ENCODE measurements at places on chromosomes 12 and 14.

- no peak for DNase-seq
Measured at GRCh38 chr14:67079846-67080245, 109.4 kb upstream of the GARIN2 start.

DNA sequence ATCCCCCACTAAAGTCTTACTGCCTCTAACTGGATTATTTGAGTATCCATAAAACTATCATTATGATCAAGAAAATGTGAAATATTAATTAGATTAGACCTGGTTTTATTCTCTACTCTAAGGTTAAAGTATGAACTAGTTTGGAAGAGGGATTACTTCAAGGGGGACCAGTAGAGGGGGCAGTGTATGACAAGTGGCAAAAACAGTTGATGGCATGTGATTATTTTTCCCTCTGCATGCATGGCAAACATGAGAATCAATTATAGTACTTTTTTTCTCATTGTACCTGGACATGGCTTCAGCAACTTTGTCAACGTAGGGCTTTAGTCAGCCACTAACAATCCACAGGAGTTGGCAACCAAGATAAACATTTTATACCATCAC, 145.0 kb upstream of the SLC38A2 start:
- DNase-seq: no peak

- DNase-seq: no peak
Measured at GRCh38 chr14:23935158-23935557, 18.4 kb upstream of the DHRS4 start.

DNA sequence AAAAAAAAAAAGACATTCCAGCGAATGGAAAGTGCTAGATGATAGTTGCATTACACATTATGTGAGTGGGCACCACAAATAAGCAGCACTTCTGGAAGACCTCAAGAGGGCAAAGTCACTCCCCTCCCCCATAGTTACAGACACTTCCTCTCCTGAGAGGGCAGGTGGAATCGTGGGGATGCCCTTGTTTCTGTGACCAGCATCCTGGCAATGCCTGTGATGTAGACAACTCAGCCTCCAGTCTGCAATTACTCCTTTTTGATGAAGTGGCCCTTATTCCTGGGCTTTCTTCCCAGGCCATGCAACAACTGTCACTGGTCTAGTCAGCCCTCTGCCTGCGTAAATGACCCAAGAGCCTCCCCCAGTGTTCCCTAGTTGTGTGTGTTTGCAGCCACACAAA, 104.8 kb downstream of the VRK1 start:
- no peak for DNase-seq

GRCh38 chr12:114163771-114164170, 197.6 kb upstream of the RBM19 start:
- no peak for DNase-seq

DNA sequence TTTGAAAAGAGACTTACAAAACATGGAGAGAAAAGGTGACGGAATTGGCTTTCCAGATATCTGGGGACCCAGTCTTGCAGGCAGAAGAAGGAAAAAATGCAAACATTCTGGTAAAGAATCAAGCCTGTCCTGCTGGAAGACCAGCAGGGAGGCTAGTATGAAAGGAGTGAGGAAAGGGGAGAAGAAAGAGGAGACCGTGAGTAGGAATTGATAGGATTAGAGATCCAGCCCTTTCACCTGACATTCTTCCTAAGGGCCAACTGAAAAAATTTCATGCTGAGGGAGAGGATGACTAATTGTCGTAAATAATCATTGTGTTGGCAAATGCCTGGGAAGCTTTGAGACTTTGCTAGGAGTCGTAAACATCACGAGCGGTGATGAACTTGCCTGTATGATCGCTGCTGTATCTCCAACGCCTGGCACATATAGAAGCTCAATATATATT, 12.1 kb downstream of the BHLHE41 start:
- no peak for DNase-seq

- DNase-seq: no peak
Measured at GRCh38 chr12:64532734-64533351, 77.5 kb upstream of the RASSF3 start.

DNA sequence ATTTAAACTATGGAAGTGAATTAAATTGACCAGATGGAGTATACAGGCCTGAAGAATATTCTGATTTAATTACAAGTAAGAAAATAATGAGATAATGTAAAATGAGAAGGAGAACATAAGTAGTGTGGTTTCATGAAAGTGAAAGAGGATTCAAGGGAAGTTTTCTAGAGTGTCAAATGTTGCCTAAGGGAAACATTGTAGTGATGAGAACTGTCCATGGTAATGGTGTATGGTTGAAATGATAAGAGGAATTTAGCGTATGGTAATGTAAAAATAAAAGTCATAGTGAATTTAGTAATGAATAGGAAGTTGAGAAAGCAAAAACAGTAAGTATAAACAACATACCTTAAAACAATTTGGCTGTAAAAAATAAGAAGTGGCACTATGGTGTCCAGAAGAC, 1954.6 kb upstream of the FLRT2 start:
- DNase-seq: no peak
